GM12878 (cell line): ENCODE measurements at places on chromosomes 12 and 14. TPM values are rescaled to one million over a fixed set of nuclear protein-coding genes. Genes with fewer than 3 reads are reported as not detected.
A peak's percentile ranks its signal among the peaks of the same experiment; 100 is the strongest.

NGB gene
- not detected in 2 replicates for total RNA-seq

EPS8 gene
- total RNA-seq = 3.2 TPM in 2 replicates

RAD51AP1 gene
- 29.7 and 31.9 TPM in 2 replicates for total RNA-seq

TRPV4 gene
- 0.08 TPM in 1 of 2 replicates, not detected in the other for total RNA-seq

TSPAN19 gene
- not detected in 2 replicates for total RNA-seq

SLC8B1 gene
- total RNA-seq = 6.9 and 9.5 TPM in 2 replicates

SYCP3 gene
- total RNA-seq = 0.05 and 0.28 TPM in 2 replicates

PRH1 gene
- total RNA-seq = 9.2 and 11.6 TPM in 2 replicates

PLA2G1B gene
- total RNA-seq = 2.5 TPM in 1 of 2 replicates, not detected in the other

LTB4R gene
- total RNA-seq = 6.8 and 9.2 TPM in 2 replicates

CCNK gene
- total RNA-seq = 74.6 and 83.1 TPM in 2 replicates

SCN8A gene
- 0.08 and 0.11 TPM in 2 replicates for total RNA-seq

DPPA3 gene
- not detected in 2 replicates for total RNA-seq

SLC2A14 gene
- total RNA-seq = 0.21 and 0.69 TPM in 2 replicates

GPRC5A gene
- total RNA-seq = 2.8 and 3.5 TPM in 2 replicates

PPP4R4 gene
- total RNA-seq = 0.13 TPM in 1 of 2 replicates, not detected in the other

SLC5A8 gene
- total RNA-seq = not detected in 2 replicates

GRCh38 chr12:131872154-131873051, 22.0 kb upstream of the ULK1 start:
- no peak for DNase-seq

DNA sequence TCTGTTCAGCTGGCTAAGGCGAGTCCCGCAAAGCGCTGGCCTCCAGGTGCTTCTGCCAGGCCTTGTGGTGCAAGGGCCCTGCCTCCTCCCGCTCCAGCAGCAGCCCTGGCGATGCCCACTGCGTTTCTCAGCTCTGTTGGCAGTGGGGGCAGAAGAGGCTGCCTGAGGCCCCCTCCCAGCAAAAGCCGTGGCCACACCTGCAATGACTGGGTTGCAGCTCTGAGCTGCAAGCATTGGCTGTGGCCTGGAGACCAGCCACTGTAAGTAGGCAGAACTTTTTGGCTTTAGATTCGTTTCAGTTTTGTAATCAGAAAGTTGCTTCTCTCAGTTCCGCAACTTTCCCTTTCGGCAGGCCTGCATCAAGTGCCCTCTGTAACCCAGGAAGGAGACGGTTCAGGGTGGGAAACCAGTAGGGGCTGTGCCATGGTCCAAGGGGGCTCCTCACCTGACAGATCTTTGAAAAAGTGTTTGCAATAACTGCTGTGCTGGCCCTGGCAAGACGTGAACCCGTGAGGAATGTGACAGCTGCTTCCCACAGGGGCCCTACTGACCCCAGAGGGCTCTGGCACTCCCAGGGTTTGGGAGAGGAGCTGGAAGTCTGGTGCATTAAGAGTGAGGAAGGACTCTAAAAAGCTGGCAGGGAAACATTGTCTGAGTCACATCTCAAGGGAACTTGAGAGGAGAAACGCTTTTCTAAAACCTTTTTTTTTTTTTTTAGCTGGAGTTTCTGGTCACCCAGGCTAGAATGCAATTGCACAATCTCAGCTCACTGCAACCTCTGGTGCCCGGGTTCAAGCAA, 54.5 kb upstream of the MAX start:
- peak; percentile 45 for DNase-seq

GRCh38 chr14:104665114-104665656, 24.2 kb upstream of the INF2 start:
- no peak for DNase-seq

- no peak for DNase-seq
Measured at GRCh38 chr14:62079038-62079437, 316.8 kb downstream of the SNAPC1 start.

GRCh38 chr14:85853996-85854526, 324.1 kb downstream of the FLRT2 start:
- no peak for DNase-seq

DNA sequence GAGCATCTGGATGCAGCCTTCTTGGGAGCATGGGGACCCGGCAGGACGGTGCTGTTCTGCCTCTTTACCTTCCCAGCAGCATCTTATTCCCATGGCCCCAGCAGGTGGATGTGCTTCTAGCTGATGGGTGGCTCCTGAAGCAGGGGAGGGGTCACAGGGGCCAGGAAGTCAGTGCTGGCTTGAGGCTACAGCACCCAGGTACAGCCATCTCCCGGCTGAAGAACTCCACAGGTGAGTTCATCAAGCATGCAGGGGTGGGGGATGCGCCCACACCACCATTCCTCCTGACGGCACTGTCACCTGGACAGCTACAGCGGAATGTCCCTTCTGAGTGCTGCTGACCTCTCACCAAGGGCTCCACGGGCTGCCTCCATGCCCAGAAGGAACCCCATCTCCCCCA, 57.3 kb downstream of the BCL11B start:
- no peak for DNase-seq

DNA sequence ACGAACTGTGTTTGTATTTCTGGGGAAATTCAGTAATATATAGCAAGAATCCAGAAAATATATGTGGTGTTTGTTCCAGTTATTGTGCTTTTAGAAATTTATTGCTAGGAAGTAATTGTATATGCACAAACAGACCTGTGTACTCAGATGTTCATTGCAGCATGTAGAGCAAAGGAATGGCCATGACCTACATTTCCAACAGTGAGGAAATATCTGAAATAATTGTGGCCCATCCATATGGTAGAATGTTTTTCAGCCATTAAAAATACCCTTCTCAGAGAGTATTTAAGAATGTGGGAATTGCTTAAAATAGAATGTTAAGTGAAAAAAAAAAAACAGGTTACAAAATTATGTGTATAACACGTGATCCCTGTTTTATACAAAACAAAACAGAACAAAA, 77.3 kb downstream of the TMX1 start:
- DNase-seq = no peak

DNA sequence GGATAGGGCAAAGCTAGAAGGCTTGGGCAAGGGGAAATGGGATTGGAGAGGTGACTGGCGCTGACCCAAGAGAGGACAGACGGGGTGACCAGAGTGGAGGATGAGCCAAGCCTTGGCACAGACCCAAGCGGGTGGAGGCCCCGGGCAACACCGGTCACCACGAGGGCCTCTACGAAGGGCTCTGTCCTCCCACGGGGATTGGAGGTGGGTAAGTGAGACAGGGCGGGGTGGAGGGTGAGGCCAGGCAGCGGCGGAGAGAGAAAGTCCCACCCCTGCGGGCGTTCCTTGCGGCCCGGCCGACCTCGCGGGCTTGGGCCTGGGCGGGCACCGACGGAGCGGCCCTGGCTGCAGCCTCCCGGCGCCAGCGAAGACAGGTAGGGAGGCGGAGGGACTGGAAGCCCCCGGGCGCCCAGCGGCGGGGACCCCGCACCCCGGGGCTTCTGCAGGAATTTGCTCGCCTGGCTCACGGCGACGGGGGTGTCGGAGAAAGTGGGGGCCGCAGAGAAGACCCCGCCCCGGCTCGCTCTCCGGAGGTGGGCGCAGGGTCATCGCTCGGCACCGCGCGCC, at the start of gene PAPLN:
Gene PAPLN, plus strand, starts transcription at position 288 of the 567 bp plus-strand sequence. CDS start 2,273 bp downstream, outside the sequence.
- no peak for DNase-seq

DNA sequence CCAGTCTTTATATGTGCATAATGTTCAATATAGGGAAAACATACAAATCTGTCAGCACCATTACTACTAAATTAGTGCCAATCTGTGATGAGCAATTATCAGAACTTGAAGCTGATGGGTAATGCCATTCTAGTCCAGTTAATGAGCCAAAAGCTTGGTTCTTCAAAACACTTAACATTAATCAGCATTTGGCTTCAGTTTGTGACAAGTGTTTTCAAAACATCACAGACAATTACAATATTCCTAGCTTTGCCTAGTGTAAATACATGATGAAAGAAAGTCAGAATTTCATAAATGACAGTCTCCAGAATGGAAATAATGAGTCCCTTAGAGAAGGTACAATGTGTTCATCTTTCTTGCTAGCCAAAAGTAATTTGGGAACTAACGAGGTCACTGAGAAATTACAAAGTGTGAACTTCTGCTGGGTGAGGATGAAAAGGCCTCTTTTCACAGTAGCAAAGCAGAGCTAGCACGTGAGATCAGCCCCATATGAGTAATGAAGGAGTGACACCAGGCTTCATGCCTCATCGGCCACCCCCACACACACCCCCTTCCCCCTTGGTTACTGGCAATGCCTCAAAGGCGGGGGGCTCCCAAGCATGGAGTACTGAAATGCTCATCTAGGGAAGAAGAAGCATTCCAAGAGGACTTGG, 180.6 kb upstream of the EEA1 start:
- no peak for DNase-seq

- DNase-seq = no peak
Measured at GRCh38 chr14:20419419-20419818, 6.1 kb upstream of the TEP1 start.

DNA sequence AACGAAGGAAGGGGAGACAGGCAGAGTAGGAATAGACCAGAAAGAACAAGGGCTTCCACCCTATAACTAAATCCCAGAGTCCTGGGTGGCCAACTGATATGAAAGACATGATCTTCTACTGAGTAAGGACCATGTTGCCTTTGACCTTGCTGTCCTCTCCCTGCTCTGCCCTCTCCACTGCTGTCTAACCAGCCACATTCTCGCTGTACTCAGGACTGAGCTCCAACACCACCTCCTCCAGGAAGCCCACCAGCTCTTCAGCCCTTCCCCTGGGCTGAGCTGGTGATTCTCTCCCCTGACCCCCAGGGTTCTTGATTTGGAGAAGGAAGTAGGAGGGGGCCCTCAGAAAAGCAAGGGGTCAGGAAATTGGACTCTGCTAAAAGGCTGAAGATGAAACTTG, 159.2 kb downstream of the DICER1 start:
- DNase-seq = no peak

DNA sequence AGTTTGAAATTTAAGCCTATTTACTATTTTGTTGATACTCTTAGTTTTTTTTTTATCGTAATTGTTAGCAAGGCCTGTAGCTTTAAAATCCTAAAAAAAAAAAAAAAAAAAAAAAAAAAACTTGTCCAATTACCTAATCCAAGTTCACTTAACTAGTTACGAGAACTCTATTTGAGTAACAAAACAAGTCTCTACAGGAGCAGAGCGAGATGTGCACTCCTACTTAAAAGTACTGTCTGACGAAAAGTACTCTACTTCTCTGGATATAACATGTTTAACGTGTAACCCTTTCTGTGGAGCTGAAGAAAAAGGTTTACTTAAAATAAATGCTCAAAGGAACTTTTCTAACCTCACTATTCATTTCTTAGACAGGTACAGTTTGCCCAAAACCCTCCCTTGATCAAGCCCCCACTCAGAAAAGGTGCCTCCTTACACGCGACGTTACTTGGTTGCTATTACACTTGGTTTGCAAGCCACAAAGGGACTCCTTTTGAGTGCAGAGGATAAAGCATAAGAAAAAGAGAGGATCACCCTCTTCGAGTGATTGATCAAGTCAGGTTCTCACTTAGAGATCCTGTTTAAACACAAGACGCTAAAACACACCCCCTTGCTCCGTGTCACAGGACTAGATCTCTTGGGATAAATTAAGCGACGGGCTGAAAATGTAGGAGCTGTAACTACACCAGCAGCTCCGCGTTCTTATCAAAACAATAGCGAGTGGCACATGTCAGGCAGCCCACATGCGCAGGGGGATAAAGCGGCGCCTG, 2.2 kb downstream of the BAZ1A start:
- no peak for DNase-seq

DNA sequence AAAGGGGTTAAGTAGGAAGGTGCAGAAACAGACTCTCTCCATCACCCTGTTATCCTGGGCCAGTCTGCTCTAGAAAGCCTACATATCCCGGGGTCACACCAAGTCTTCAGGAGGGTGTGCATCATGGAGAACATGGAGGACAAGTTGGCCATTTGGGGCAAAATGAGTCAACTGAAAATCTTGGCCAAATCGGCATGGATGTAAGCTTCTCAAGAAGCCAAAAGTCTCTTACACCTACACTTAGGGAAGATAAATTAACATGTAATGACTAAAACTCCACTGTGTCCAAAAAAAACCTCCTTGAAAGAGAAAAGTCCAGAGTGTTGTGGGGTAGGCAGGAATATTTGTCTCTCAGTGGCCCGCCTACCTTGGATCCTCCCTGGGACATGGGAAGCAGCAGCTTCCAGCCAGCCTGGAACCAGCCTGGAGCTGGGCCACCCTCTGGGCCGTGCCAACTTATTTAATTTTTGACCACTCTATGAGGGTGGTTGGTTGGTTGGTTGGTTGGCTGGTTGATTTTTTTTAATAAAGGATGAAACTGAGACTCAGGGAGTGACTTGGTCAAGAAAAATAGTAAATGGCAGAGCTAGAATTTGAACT, 17.9 kb upstream of the TC2N start:
- DNase-seq = no peak

DNA sequence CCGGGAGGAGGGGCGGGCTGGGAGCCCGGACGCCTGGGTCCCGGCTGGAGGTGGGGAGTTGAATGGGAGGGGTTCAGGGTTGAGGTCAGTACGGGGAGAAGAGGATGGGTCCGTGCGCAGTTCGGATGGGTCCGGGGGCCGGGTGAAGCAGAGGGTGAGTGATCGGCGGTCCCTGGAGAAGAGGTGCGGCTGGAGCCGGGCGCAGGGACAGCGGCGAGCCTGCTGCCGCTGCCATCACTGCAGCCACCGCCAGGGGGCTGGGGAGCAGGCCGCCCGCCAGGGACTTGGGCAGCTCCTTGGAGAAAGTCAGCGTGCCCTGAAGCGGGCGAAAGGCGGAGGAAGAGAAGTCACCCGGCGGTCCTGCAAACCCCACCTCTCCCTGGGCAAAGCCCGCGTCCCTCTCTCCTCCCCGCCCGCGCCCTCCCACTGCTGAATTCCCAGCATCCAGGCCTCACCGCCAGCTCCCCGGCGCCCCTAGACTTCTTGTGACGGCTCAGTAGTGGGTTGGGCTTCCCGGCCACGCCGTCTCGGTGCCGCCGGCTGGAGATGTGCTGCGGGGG, 6.0 kb upstream of the GPR84 start:
- DNase-seq = no peak

DNA sequence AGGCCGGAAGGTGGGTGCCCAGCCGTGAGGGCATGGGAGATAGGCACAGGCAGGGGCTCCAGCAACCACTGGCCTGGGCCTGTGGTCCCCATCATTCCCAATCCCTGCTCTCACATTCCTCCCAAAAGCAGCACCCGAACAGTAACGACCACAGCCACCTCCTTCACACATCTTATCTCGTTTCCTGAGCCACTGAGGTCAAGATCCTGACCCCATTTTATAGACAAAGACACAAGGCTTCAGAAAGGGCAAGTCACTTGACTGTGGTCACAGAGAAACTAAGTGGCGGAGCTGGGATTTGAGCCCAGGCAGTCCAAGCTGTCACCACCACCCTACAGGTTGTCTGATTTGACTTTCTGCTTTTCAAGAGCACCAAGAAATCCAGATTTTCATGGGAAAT, 38.9 kb downstream of the DTX1 start:
- no peak for DNase-seq

GRCh38 chr14:73000073-73000472, 26.8 kb downstream of the ZFYVE1 start:
- DNase-seq = no peak

- DNase-seq = no peak
Measured at GRCh38 chr12:6555018-6555691, 687 bp downstream of the IFFO1 start.
